NCI-H1930 (cell line): ENCODE measurements at places on chromosomes 16 and 17.

- no peak for DNase-seq
Observed at GRCh38 chr17:47850373-47850691, 631 bp downstream of the SP6 start.

GRCh38 chr17:65109543-65109942 lies 27.6 kb upstream of the RGS9 start:
- DNase-seq: no peak

DNA sequence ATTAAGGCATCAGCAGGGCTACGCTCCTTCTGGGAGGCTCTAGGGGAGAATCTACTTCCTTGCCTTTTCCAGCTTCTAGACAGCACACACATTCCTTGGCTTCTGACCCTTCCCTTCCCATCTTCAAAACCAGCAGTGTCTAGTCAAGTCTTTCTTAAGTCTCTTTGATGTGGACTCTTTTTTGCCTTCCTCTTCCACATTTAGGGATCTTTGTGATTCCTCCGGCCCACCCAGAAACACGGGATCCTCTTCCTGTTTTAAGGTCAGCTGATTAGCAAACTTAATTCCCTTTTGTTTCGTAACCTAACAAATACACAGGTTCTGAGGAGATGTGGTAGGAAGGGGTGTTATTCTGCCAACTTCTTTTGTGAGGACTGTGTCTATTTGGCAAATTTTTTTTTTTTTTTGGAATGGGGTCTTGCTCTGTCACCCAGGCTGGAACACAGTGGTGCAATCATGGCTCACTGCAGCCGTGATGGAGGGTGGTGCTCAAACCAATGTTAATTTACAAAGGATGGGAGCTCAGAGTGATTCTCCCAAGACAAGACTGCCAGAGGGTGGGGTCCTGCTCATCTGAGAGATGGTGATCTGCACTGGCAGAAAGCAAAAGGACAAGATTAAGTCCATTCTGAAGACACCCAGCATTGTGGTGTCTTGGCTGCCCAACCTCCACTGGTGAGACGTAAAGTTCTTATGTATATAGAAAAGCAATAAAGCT lies 14.7 kb downstream of the KNOP1 start:
- no peak for DNase-seq

GRCh38 chr17:29196769-29197515 lies 16.7 kb upstream of the MYO18A start:
- DNase-seq: no peak

DNA sequence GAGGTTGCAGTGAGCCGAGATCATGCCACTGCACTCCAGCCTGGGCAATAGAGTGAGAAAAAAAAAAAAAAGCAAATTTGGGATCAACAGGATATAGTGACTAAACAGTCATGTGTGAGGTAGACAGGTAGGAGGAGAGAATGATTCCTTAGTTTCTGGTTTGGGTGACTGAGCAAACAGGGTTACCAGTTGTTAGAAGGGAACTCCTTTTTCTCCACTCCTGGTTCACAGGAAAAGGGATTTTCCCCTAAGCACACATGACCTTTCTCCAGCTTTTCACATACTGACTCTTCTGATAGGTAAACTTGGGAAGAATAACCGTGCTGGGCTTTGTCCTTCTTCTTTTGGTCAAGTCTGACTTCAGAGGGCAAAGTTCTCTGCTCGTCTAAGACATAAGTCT lies 17.3 kb upstream of the WSCD1 start:
- no peak for DNase-seq

- DNase-seq: no peak
Observed at GRCh38 chr17:50459756-50460155, 8.9 kb downstream of the CHAD start.

- DNase-seq: no peak
Observed at GRCh38 chr17:62062302-62062701, 2.8 kb downstream of the MED13 start.

DNA sequence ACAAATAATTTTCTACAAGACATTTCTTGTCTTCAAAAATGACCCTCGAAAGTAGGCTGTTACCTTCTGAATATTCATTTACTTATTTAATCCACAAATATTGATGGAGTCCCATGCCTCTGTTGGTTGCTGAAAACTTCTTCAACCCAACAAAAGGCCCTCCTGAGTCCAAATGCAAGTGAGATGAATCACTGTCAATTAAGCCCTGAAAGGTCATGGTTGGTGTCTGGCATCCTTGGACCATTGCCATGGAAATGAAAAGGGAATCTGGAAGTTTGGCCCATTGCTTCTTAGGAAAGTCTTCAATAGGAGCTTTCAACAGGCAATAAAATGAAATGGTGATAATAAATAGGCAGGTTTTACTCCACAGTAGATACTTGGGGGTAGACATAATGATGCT lies 364.7 kb upstream of the DYNLRB2 start:
- no peak for DNase-seq

DNA sequence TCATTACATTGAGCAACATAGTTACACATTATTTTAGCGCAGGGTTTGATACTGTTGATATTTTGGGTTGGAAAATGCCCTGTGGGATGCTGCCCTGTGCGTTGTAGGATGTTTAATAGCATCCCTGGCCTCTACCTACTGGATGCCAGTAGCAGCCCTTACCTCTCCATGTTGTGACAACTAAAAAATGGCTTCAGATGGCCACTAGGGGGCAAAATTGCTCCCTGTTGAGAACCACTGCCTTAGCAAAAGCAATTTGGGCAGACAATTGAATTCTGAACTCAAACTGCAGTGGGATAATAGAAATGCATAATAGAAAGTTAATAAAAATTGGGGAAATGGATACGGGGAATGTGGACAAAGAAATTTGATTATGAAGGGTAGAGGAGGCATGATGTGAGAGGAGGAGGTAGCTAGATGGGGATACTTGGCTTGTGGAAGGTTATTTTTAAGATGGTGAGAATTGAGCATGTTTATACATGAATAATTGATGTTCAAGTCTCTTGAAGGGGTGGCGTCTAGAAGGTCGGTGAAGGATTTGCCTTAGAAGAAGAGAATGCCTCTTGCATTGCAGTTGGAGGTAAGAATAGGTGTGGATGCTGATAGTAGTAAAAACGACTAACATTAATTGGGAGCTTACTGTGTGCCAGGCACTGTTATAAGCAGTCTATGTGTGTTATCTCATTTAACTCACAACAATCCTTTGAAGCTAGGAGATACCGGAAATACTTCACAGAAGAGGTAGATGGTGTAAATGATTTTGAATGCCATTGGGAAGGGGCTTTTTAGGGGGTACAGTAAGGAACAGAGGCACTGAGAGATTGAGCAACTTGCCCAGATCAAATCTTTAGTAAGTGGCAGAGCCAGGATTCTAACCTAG lies 19.0 kb downstream of the HEATR9 start:
- DNase-seq: no peak

DNA sequence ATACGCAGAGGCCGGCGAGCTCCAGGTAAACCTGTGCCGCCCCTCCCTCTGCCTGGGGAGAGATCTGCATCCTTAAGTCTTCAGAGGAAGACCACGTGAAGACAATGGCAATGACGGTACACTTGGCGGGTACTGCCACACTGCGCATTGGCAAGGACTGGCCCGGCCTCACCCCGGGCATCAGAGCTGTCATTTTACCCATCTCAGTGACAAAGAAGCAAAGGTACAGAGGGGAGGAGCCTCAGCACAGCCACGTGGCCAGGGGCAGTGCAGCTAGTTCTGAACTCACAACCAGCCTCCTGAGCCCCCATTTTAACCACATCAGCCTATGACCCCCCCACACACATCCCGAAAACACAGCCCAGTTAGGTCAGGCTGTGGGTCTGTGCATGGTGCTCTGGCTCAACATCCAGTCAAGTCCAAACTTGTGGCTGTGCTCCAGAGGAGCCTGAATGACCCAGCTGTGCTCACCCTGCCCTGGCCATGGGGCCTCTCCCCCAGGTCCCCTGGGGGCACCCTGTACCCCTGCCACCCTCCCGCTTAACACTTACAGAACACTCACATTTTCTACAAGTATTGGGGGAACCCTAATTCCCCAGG lies 80.6 kb downstream of the C16orf95 start:
- no peak for DNase-seq

DNA sequence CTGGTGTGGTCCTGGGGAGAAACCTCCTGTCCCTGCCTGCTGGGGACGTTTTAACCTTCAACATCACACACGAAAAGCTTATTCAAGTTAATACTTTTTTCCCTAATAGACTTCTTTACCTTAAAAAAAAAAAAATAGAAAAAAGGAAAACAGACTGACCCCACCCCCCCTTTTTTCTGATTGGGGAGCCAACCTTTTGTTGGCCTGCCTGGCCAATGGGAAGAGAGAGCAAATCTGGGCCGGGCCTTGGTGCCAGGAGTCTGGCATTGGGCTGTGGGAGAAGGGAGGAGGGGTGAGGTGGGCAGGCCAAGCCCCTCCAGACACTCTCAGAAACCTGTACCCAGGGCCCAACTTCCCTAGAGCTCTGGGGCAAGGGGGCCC lies 3.0 kb downstream of the CBX8 start:
- no peak for DNase-seq

- no peak for DNase-seq
Observed at GRCh38 chr16:51231702-51232101, 80.6 kb upstream of the SALL1 start.

- no peak for DNase-seq
Observed at GRCh38 chr17:50661795-50662391, 27.2 kb downstream of the ABCC3 start.
